ENCODE measurements at places on chromosomes 1 and 21. TPM values are rescaled to one million over a fixed set of nuclear protein-coding genes. Genes with fewer than 3 reads are reported as not detected.

DNA sequence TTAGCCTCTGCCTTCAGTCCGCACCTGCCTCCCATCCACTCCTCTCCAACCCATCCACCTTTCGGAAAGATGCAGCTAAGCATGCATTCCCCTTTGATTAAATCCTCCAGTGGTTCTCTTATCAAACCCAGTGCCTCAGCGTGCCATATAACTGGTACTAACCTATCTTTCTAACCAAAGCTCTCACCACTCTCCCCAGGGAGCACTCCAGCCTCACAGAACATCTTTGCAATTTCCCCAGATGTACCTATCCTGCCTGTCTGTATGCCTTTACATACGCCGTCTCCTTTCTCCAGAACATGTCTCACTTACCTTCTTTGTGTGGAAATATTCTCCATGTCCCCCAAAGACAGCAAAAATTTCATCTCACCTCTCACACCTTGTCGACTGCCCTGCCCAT, 80.0 kb downstream of the SLC25A24 start:
- no peak overlapping the region for H3K4me3 ChIP-seq
- DNase-seq: no peak
- H3K4me1 ChIP-seq: peaks cover 27% of the 10 kb centered on the region
- H3K27me3 ChIP-seq: no peaks in the 10 kb centered on the region
- H3K27ac ChIP-seq: no peak overlapping the region

GRCh38 chr1:11098931-11099309, 749 bp downstream of the EXOSC10 start:
- peaks cover 14% of the 10 kb centered on the region for H3K4me1 ChIP-seq
- peak overlapping the region; percentile 94 for H3K4me3 ChIP-seq
- DNase-seq: no peak
- H3K36me3 ChIP-seq: peaks cover 7% of the 10 kb centered on the region
- H3K27me3 ChIP-seq: no peaks in the 10 kb centered on the region
- peak overlapping the region; percentile 91 for H3K27ac ChIP-seq

- no peaks in the 10 kb centered on the region for H3K27me3 ChIP-seq
- no peak for DNase-seq
- no peak overlapping the region for H3K27ac ChIP-seq
- no peaks in the 10 kb centered on the region for H3K36me3 ChIP-seq
- H3K4me3 ChIP-seq: no peak overlapping the region
Observed at GRCh38 chr1:47791879-47792608, 205.1 kb downstream of the TRABD2B start.

The KDF1 gene
- 0.25 TPM for total RNA-seq

The RGS4 gene
- 0.72 TPM for total RNA-seq

All from heart right ventricle (tissue), 16 donors.